ENCODE measurements at places on chromosomes 7 and 10. TPM values are rescaled to one million over a fixed set of nuclear protein-coding genes. Genes with fewer than 3 reads are reported as not detected.

The FAM221A gene
- total RNA-seq = 7.3 TPM

The GPR26 gene
- 0.05 TPM for total RNA-seq

The TMEM196 gene
- not detected for total RNA-seq

The SPDYE3 gene
- not detected for total RNA-seq

The GRB10 gene
- total RNA-seq = 164 TPM

- H3K4me3 ChIP-seq = no peak overlapping the region
- no peak for DNase-seq
- H3K4me1 ChIP-seq = no peaks in the 10 kb centered on the region
- peaks cover 6% of the 10 kb centered on the region for H3K27me3 ChIP-seq
- no peak overlapping the region for H3K27ac ChIP-seq
Measured at GRCh38 chr7:89966067-89966664, 188.1 kb upstream of the STEAP1 start.

DNA sequence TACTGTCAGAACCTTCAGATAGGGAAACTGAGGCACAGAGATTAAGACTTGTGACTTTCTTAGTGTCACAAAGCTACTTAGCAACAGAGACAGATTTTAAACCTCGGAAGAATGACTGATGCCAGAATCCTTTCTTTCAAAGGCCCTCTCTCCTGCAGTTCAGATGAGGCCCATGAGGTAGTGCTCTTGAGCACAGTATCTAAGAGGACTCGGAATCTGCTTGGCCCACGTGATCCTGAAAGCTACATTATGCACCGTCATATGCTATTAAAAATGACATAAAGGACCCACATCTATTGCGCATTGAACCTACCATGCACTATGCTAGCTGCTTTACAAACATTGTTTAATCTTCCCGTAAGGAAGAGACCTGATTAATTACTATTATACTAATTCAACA lies 355.9 kb downstream of the SFMBT2 start:
- H3K4me1 ChIP-seq = peaks cover 3% of the 10 kb centered on the region
- DNase-seq = no peak
- H3K27ac ChIP-seq = no peak overlapping the region
- peaks cover 1% of the 10 kb centered on the region for H3K27me3 ChIP-seq

DNA sequence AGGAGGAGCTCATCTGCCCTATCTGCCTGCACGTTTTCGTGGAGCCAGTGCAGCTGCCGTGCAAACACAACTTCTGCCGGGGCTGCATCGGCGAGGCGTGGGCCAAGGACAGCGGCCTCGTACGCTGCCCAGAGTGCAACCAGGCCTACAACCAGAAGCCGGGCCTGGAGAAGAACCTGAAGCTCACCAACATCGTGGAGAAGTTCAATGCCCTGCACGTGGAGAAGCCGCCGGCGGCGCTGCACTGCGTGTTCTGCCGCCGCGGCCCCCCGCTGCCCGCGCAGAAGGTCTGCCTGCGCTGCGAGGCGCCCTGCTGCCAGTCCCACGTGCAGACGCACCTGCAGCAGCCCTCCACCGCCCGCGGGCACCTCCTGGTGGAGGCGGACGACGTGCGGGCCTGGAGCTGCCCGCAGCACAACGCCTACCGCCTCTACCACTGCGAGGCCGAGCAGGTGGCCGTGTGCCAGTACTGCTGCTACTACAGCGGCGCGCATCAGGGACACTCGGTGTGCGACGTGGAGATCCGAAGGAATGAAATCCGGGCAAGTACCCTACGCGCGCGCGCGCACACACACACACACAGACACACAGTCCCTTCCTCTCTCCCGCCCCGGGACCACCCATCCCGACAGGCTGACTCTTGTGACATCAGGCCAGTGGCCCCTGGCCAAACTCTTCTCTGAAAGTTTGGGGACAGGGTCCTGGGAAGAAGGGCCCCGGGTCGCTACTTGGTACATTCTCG lies 538 bp downstream of the TRIM8 start:
- DNase-seq = peak; percentile 65

GRCh38 chr7:158595068-158595467 lies 7.4 kb upstream of the PTPRN2 start:
- no peak overlapping the region for H3K27ac ChIP-seq
- no peak for DNase-seq
- H3K27me3 ChIP-seq = peaks cover 6% of the 10 kb centered on the region
- no peak overlapping the region for H3K4me3 ChIP-seq
- no peaks in the 10 kb centered on the region for H3K4me1 ChIP-seq

GRCh38 chr10:117638200-117638599 lies 95.7 kb downstream of the EMX2 start:
- H3K4me1 ChIP-seq = no peaks in the 10 kb centered on the region
- H3K27me3 ChIP-seq = peaks cover 1% of the 10 kb centered on the region
- no peak overlapping the region for H3K4me3 ChIP-seq
- H3K27ac ChIP-seq = no peak overlapping the region

DNA sequence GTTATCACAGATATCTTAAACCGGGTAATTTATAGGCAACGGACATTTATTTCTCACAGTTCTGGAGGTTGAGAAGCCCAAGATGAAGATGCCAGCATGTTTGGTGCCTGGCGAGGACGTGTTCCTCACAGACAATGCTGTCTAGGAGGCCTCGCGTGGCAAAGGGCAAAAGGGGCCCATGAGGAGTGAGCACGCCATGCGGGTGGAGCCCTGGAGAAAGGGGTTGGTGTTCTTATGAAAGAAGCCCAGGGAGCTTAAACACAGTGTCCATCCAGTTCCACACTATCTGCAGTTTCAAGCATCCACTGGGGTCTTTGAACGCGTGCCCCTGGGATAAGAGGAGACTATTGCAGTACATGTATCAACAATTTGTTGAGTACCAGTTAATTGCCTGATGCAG lies 51.4 kb downstream of the CXCL12 start:
- no peaks in the 10 kb centered on the region for H3K36me3 ChIP-seq
- no peak for DNase-seq
- H3K27me3 ChIP-seq = peaks cover 6% of the 10 kb centered on the region

GRCh38 chr10:96955794-96956193 lies 123.7 kb downstream of the LCOR start:
- no peaks in the 10 kb centered on the region for H3K36me3 ChIP-seq
- H3K4me3 ChIP-seq = no peak overlapping the region
- H3K27me3 ChIP-seq = no peaks in the 10 kb centered on the region
- no peak for DNase-seq
- no peaks in the 10 kb centered on the region for H3K4me1 ChIP-seq

DNA sequence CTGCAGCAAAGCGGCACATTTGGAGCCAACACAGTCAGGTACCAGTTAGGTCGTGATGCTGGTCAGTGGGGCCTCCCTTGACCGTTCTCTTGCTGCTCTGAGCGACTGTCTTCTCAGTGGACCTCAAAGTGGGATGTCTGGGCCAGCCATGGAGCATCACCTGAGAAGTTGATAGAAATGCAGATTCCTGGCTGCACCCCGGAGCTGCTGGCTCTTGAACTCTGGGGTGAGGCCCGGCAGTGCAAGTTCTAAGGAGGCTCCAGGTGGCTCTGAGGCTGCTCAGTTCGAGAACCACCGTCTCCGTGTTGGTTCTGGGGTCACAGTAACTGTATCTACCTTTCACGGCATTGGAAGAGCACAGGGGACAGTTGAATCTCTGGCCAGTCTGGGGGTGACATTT lies 147.5 kb downstream of the WDR37 start:
- H3K36me3 ChIP-seq = peaks cover 6% of the 10 kb centered on the region
- H3K4me1 ChIP-seq = no peaks in the 10 kb centered on the region
- DNase-seq = no peak
- H3K27ac ChIP-seq = no peak overlapping the region
- H3K27me3 ChIP-seq = peaks cover 3% of the 10 kb centered on the region

- peaks cover 2% of the 10 kb centered on the region for H3K4me1 ChIP-seq
- H3K27ac ChIP-seq = no peak overlapping the region
- peaks cover 4% of the 10 kb centered on the region for H3K27me3 ChIP-seq
- H3K4me3 ChIP-seq = no peak overlapping the region
Measured at GRCh38 chr10:90819911-90820310, 37.9 kb downstream of the HTR7 start.
